ENCODE measurements at places on chromosomes 4 and X.

GRCh38 chrX:121008920-121009319 lies 23.4 kb upstream of the CT47A1 start:
- H3K36me3 ChIP-seq = no peaks in the 10 kb centered on the region
- no peak overlapping the region for H3K4me3 ChIP-seq
- no peak for DNase-seq
- H3K27ac ChIP-seq = no peak overlapping the region
- no peaks in the 10 kb centered on the region for H3K27me3 ChIP-seq

DNA sequence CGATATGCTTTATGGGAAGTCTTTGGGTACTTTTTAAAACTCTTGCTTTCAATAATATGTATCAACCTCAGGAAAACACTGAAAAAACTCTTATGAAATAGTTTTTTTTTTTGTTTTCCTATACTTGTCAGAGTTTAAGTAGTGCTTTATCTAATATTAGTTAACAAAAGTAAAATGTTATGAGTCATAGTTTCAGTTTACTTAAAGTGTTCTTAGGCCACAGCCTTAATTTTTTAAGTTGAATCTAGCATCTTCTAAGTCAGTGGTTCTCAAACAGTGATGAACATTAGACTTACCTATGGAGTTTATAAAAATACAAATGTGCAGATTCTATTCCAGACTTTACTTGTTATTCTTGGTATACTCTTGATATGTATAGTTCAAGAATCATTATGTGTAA lies 26.3 kb upstream of the ADGRL3 start:
- no peak for DNase-seq
- no peak overlapping the region for H3K4me3 ChIP-seq

DNA sequence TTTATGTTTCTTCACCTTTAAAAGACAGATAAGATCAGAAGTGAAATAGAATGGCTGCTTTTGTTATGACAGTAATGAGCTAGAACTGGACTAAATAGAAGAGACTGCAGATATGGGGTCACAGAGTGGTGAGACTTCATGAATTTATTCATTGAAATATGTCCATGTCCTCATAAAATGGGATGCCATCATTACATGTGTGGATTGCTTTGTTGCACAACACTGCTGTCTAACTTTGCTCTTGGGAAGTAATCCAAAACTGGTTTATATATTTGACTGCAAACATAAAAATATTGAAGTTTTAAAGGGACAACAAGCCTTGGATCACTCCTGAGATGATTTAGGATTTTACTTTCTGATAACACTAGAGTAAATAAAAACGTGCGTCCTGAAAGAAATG lies 209.2 kb upstream of the FAT4 start:
- H3K27me3 ChIP-seq = no peaks in the 10 kb centered on the region
- H3K27ac ChIP-seq = no peak overlapping the region
- H3K4me1 ChIP-seq = no peaks in the 10 kb centered on the region
- H3K4me3 ChIP-seq = no peak overlapping the region
- DNase-seq = no peak
- no peaks in the 10 kb centered on the region for H3K36me3 ChIP-seq

DNA sequence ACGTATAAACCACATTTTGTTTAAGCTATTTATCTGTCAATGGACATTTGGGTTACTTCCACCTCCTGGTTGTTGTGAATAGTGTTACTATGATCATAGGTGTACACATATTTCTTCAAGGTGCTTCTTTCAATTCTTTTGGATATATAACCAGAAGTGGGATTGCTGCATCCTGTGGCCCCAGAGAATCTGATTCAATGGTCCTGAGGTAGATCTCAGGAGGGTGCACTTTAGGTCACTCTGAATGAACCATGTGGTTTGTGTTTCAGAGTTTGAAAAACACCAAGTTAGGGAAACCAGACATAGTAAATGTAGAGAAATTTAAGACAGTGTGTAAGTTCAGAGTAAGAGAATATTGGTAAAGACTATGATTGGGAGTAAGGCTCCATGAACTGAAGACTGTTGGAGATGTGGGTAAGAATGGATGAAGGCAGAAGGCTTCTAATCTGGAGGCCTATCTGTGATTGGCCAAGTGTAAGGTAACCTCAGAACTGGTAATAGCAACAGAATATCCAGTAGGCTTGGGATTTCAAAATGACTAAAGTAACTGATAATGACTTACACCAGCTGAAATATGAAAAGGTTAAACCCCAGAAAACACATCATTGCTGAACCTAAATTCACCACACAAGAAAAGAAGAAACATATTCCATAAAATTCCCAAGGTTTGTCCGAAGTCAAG lies 236.9 kb downstream of the CAMK2D start:
- no peaks in the 10 kb centered on the region for H3K36me3 ChIP-seq
- peaks cover 3% of the 10 kb centered on the region for H3K4me1 ChIP-seq
- no peak for DNase-seq
- H3K27ac ChIP-seq = no peak overlapping the region
- H3K4me3 ChIP-seq = no peak overlapping the region
- no peaks in the 10 kb centered on the region for H3K27me3 ChIP-seq

GRCh38 chr4:37988670-37989069 lies 28.5 kb downstream of the PTTG2 start:
- H3K36me3 ChIP-seq = no peaks in the 10 kb centered on the region
- H3K4me1 ChIP-seq = peaks cover 27% of the 10 kb centered on the region
- no peak for DNase-seq
- no peak overlapping the region for H3K27ac ChIP-seq
- peak overlapping the region; percentile 3 for H3K4me3 ChIP-seq
- no peaks in the 10 kb centered on the region for H3K27me3 ChIP-seq

- no peak overlapping the region for H3K27ac ChIP-seq
- no peak overlapping the region for H3K4me3 ChIP-seq
- no peak for DNase-seq
- no peaks in the 10 kb centered on the region for H3K4me1 ChIP-seq
- H3K27me3 ChIP-seq = no peaks in the 10 kb centered on the region
- H3K36me3 ChIP-seq = no peaks in the 10 kb centered on the region
These were observed 131.4 kb downstream of the KLHL13 start for GRCh38 chrX:117985241-117985640.

- no peaks in the 10 kb centered on the region for H3K36me3 ChIP-seq
- H3K27me3 ChIP-seq = no peaks in the 10 kb centered on the region
- H3K4me3 ChIP-seq = no peak overlapping the region
- no peak for DNase-seq
These were observed 98.8 kb downstream of the TTC29 start for GRCh38 chr4:146846882-146847281.
